ENCODE measurements at places on chromosomes 3 and 15. TPM values are rescaled to one million over a fixed set of nuclear protein-coding genes. Genes with fewer than 3 reads are reported as not detected.
A peak's percentile ranks its signal among the peaks of the same experiment; 100 is the strongest.

The BDH1 gene
- total RNA-seq: 12.8 TPM

The ETV5 gene
- total RNA-seq: 15.7 TPM

The RARB gene
- total RNA-seq: 0.99 TPM

The GDPGP1 gene
- total RNA-seq: 6.2 TPM

The PLSCR5 gene
- total RNA-seq: not detected

GRCh38 chr3:78754066-78754743, 1013.6 kb downstream of the ROBO1 start:
- no peak for DNase-seq

- no peak for DNase-seq
Observed at GRCh38 chr15:80211976-80212375, 40.0 kb downstream of the CTXND1 start.

GRCh38 chr3:50264383-50264963, 4.5 kb upstream of the SEMA3B start:
- peak; percentile 74 for DNase-seq

- DNase-seq: no peak
Observed at GRCh38 chr15:39283531-39283930, 297.3 kb upstream of the THBS1 start.

GRCh38 chr15:82197733-82198594, 64.6 kb downstream of the EFL1 start:
- peak; percentile 88 for DNase-seq

GRCh38 chr3:130839813-130840212, 54.1 kb upstream of the ATP2C1 start:
- DNase-seq: no peak
